ENCODE measurements at places on chromosomes 4 and X. TPM values are rescaled to one million over a fixed set of nuclear protein-coding genes. Genes with fewer than 3 reads are reported as not detected.

- no peak for DNase-seq
Measured at GRCh38 chrX:13655674-13656073, 2.7 kb downstream of the TCEANC start.

- no peak for DNase-seq
Measured at GRCh38 chr4:78928835-78929234, 10.4 kb downstream of the PAQR3 start.

GRCh38 chr4:185142564-185142911 lies 528 bp upstream of the SLC25A4 start:
- DNase-seq = no peak

DNA sequence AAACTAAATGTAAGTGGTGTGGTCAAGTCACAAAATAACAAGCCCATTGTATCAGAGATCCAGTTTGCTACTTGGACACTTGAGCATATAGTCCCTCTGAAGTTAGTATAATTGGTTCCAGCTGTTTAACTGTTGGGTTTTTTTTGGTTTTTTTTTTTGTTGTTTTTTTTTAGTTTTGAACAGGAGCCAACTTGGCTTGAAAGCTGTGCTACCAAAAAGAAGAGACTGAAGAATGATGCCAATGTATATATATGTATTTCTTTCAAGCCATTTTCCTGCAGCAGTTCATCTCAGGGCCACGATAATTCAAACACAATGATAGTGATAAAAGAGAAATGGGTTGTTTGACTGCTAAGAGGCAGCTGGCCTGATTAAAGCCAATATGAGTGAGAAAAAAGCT lies 138.3 kb downstream of the PCDH18 start:
- peak; percentile 23 for DNase-seq

DNA sequence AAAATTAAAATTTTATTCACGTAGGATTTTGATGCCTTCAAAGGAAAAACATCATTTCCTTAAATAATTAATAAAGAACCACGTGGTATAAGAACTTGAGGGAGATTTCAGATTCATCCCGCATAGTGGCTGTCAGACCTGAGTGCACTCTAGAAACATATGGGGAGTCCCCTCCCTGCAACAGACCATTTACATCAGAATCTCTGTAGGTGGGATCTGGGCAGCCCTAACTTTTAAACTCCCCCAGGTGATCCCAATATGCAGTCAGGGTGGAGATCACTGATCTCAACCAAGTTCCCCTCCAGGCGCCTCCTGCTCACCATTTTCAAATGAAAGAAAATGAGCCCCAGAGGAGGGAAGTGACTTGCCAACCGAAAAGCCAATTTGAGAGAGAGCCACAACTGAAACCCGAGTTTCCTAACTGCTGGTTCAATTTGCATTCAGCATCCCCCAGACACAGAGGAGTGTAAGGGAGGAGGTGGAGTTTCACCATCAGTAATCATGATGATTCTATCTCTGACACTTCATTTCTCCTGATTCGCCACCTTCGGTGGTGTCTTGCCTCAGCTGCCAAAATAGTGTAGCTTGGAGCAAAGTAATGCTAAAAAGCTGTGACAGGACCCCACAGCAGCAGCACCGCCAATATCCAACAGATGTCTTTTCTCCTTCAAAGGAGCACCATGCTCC lies 11.4 kb downstream of the RNF150 start:
- no peak for DNase-seq

- peak; percentile 23 for DNase-seq
Measured at GRCh38 chr4:113541933-113542332, 219.6 kb downstream of the CAMK2D start.

- peak; percentile 75 for DNase-seq
Measured at GRCh38 chr4:123232439-123232838, 164.2 kb upstream of the SPRY1 start.

GRCh38 chr4:6848717-6849305 lies 60.8 kb upstream of the TBC1D14 start:
- no peak for DNase-seq

GRCh38 chr4:86060341-86060740 lies 299.5 kb downstream of the MAPK10 start:
- DNase-seq = no peak

DNA sequence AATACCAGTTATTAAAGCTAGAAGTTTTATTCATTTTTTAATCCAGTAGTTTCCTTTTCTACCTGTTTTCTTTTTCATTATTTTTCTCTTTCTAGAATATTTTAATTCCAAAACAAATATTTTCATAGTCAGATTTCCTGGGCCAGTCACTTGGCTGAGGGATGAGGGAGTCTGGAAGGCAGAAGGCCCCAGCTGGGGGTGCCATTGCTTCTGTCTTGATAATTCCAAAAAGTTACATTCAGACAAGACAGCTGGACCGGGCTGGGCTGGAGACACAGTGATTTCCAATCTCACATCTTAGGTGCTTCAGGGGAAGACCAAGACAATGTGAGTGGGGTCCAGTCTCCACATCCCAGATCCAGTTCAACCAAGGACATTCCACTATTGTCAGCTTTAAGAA lies 263.5 kb downstream of the TMA16 start:
- DNase-seq = no peak

DNA sequence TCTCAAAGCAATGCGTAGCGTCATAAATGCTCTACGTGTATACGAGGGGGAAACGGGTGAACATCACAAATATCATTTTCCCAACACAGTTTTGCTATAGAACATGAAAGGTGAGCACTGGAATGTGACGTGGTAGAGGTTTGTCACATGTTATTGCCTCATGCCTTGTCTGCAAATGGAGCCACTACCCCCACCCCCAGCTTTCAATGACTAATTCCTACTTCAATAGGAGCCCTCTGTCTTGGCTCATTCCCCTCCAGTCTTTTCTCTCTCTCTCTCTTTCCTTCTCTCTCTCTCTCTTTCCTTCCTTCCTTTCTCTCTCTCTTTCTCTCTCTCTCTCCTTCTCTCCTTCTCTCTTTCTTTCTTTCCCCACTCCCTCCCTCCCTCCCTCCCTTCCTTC lies 127.0 kb downstream of the STOX2 start:
- DNase-seq = no peak

DNA sequence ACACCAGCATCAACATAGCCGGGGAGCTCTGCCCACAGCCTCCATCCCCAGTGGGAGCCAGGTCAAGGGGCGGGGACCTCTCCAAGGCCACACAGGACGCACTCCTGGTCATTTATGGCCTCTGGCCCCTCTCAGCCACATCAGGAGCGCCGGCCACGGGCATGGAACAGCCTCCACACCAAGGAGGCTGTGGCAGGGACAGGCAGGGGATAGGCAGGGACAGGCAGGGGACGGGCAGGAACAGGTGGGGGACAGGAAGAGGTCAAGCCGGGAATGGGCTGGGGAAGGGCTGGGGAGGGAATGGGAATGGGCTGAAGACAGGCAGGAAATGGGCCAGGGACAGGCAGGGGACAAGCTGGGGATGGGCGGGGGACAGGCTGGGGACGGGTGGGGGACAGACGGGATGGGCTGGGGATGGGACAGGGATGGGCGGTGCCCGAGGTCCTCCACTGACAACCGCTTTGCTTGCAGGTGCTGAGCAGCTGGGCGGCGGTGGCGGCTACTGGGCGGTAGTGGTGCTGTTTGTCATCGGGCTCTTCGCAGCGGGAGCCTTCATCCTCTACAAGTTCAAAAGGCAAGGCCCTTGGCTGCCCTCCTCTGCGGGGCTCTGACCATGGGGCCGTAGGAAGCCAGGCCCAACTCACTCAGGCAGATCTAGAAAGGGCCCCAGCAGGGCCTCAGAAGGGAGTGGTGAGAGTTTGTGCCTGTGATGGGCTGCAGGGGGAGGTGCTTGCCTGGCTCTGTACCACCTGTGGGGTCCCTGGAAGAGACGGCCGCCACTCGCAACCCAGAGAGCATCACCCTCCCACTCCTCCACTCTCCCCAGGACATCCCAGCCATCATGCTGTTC lies 205.6 kb downstream of the AFAP1 start:
- DNase-seq = no peak

GRCh38 chrX:24216827-24217226 lies 67.3 kb downstream of the ZFX start:
- DNase-seq = no peak

DNA sequence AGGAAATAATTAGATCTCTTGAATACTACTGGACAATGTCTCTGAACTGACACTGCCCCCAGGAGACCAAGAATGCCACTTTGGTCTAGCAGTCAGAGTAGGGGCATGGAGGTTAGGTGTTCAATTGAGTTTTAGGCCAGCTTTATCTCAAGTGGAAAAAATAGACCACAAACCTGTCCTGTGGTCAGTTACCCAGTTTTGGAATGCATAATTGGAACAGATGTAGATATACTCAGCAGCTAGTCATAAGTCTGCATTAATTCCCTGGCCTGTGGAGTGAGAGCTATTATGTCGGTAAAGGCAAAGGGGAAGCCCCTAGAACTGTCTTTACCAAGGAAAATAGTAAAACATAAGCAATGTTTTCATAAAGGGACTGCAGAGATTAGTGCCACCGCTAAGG lies 587.7 kb downstream of the GLUD2 start:
- no peak for DNase-seq

- DNase-seq = no peak
Measured at GRCh38 chrX:13759152-13759718, 24.7 kb downstream of the OFD1 start.

- DNase-seq = no peak
Measured at GRCh38 chr4:101256222-101256621, 91.1 kb downstream of the PPP3CA start.

DNA sequence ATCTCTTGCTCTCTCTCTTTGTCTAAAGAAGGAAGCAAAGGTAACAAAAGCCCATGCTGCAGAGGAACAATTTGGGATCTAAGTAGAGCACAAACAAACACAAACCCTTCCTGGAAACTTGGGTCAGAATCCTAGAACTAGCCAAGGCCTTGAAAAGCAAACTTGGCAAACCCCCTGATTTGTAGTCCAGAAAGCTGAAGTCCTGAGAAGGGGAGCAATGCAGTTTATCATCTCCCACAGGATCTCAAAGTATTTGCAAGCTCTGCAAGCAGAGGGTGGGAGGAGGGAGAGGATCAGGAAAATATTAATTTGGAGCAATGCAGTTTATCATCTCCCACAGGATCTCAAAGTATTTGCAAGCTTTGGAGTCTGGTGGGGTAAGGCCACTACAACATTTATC lies 379.5 kb upstream of the FGF13 start:
- no peak for DNase-seq

- DNase-seq = no peak
Measured at GRCh38 chr4:1374706-1375045, 27.7 kb downstream of the UVSSA start.

- no peak for DNase-seq
Measured at GRCh38 chr4:65227628-65228027, 442.7 kb downstream of the EPHA5 start.

DNA sequence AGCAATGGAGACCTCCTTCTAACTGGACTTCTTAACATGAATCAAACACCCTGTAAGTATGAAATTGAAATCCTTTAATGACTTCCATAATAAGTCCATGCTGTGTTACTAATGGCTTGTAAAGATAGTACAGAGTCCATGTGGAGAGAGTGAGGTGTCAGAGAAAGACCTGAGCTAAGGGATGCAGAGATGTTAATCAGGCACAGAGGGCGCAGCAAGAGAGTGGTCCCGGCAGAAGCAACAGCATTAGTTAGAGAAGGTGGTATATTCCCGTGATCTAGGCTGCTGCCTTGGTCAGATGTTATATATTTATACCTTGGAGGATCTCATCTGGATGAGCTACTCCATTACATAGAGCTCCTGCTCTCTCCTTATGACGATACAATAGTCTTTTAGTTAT lies 295.3 kb downstream of the LDB2 start:
- no peak for DNase-seq

- no peak for DNase-seq
Measured at GRCh38 chr4:3406431-3406830, 35.3 kb upstream of the HGFAC start.

GRCh38 chr4:145670422-145670821 lies 9.5 kb upstream of the C4orf51 start:
- no peak for DNase-seq

GRCh38 chrX:134373736-134374135 lies 86.2 kb upstream of the HPRT1 start:
- peak; percentile 17 for DNase-seq

DNA sequence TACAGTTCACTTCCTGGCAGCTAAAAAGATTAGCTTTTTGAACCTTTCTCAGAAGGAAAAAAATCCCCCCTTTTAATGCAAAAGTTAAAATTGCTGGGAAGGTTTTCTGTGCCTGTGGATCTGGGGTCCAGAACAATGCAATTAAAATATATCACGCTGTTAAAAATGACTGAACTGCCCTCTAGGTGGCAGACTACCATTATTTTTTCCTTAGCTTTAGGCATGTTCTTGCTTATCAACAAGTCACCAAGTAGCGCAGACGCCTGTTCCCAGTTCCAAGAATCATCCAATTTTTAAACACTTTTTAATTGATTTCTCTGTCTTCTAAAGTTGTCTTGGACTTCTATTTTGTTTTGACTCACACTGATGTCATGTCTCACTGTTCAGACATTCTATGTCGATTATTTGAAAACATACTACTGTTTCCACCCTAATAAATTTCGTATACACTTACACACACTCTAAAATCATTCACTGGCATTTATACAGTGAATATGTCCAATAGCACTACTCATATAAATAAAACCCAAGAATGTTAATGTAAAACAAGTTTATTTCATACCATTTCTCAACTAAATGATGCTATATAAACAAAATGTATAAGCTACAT lies 661.6 kb downstream of the RAPGEF2 start:
- peak; percentile 40 for DNase-seq

DNA sequence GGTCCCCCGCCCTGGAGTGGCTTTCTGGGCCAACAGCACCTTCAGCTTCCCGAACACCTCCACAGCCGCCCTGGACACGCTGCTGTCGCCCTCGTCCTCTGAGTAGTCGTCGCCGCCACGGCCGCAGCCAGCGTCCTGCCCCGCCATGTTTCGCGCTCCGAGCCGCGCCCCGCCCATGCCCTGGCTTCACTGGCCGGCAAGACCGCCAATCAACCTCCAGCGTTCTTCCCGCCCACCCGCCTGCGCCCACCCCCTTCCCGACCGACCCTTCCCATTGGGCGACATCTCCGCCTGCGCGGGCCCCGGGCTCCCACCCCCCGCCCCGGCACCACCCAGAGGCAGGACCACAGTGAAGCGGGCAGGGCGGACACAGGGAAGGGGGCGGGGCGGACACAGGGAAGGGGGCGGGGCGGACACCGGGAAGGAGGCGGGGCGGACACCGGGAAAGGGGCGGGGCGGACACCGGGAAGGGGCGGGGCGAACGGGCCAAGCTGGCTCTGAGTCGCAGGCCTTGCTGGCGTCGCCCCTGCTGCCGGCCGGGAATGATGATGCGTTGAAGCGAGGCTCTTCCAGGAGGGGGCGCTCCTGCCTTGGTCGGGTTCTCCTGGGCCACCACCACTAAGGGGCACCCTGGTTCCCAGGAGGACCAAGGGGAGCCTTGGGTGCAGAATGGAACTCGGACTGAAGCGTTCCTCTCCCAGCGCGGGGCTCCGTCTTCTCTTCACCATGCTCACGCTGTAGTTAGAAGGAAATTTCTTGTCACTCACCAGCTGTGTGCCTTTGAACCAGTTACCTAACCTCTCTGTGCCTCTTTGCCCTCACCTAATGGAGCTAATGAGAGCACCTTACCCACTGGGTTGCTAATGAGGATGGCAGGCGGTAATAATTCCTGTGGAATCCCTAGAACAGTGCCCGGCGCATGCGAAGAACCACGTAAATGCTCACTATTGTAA lies at the start of gene HAUS7:
Gene HAUS7 (minus strand): TSS at position 166 of the 953 bp plus-strand sequence. CDS start 19 bp downstream, at position 147.
- DNase-seq = peak; percentile 89

Gene LSM6
- 38.9 TPM for polyA plus RNA-seq

Gene FRMPD3
- polyA plus RNA-seq = 0.03 TPM

Gene SCML2
- polyA plus RNA-seq = 2.0 TPM

Gene RAB33B
- 10.2 TPM for polyA plus RNA-seq

Gene HPGDS
- polyA plus RNA-seq = not detected

Gene PPP2R2C
- polyA plus RNA-seq = not detected

Gene TSPAN6
- polyA plus RNA-seq = 37.8 TPM

Gene ASB5
- polyA plus RNA-seq = 0.25 TPM

Gene CT83
- polyA plus RNA-seq = not detected

Gene BTC
- not detected for polyA plus RNA-seq
